Cerebellar nuclear complex (tissue), 1 donor: ENCODE measurements at places on chromosomes 16 and 17.

GRCh38 chr17:73091410-73091769 is 1.1 kb downstream of the SLC39A11 start:
- no peak for DNase-seq

- DNase-seq, result no peak
Measured at GRCh38 chr16:1042866-1043265, 29.7 kb upstream of the SSTR5 start.

DNA sequence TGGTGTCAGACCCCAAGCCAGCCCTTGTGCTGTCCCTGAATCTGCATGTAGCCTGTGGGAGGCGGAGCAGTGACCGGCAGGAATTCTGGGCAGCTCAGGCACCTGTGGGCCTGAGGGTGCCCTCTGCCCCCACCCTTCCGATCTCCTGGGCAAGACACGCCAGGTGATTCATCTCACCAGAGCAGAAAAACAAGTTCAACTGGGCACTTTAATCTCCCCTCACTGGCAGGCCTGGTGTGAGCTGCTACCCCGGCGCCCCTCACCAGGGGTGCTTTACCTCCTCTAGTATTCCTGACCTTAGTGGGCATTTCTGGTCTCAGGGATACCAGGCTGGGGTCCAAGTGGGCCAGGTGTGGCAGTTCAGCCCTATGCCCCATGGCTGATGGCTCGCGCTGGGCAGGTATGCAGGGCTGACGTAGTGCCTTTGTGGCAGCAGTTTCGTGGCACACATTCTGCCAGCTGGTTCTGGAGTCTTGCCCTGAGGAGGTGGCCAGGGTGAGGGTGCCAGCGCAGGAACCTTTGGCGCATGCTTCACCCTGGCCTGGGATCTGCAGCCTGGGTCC is 6.0 kb downstream of the ERBB2 start:
- DNase-seq, result no peak

DNA sequence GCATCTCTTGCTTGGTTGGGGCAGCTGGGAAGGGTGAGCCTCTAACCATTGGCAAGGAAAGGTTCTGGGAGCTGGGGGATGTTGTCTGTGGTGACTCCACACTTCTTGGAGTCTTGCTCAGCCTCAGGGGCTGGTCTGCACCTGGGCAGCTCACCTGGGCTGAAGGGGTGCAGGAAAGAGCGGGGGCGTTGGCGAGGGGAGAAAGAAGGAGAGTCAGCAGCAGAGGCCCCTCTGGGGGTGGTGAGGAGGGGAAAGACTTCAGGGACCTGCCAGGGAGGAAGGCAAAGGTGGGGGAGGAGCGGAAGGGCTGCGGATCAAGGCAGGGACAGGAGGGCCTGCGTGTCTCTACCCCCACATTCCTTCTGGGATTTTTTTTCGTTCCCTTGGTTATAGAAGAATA is 47.7 kb downstream of the CCDC42 start:
- no peak for DNase-seq

GRCh38 chr16:2825049-2825742 is 4.9 kb upstream of the ZG16B start:
- no peak for DNase-seq

DNA sequence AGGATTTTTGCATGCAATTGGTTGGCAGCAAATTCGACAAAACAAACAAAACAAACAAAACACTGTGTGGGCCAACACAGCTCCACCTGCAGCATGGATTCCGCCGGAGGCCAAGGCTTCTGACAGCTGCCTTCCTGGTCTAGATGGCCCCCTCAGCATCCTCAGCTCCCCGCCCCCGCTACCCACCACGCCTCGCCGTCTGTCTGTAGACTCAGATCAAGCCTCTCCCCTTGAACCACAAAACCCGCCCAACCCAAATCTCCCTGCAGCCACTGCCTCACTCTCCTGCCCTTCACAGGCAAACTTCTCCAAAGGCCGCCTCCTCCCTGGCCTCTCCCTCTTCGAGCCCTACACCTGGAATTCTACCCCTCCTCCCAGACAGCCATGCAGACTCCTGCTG is 57.9 kb downstream of the RTN4RL1 start:
- DNase-seq, result no peak

DNA sequence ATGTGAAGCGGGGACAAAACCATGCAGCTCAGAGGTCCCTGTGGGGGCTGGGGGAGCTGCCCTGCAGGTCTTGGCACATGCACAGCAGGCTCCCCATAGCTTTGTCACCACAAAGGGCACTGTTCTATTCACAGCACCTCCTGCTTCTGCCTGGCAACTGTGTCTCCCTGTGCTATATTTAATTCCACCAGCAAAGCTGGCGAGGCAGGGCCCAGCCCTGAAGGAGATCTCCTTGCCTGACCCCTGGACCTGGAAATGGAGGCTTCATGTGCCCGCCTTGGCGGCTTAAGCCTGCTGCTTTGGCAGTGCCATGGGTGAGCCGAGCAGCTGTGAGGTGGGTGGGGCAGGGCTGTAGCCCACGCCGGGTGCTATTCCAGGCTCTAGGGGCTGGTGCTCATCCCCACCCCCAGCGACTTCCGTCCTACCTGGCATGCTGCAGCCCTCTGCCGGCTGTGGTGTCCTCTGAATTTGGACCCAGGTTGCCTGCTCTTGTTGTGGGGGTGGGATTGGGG is 6.8 kb downstream of the LDHD start:
- no peak for DNase-seq

GRCh38 chr16:28990375-28991040 is 5.7 kb downstream of the LAT start:
- no peak for DNase-seq

GRCh38 chr16:71781741-71782140 is 26.9 kb downstream of the AP1G1 start:
- no peak for DNase-seq
